ENCODE measurements at places on chromosomes 11 and 22.
A peak's percentile ranks its signal among the peaks of the same experiment; 100 is the strongest.

DNA sequence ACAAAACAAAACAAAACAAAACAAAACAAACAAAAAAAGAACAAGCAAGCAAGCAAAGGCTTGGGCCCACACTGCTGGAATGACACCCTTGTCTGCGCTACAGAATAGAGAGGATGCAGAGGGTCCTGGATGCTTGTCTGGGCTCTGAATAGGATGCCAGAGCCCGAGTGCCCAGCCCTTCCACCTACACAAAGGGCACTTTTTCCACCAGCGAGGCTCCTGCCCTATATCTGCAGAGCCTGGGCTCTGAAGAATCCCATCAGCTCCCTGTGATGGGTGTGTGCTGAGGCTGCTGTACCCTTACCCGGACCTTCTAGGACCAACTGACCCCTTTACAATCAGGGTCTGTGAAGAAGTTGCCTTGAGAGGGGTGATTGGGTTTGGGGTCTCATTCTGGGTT lies 221.2 kb downstream of the DSCAML1 start:
- no peak for DNase-seq

GRCh38 chr11:67606093-67606491 lies 644 bp upstream of the NDUFV1 start:
- DNase-seq = no peak

DNA sequence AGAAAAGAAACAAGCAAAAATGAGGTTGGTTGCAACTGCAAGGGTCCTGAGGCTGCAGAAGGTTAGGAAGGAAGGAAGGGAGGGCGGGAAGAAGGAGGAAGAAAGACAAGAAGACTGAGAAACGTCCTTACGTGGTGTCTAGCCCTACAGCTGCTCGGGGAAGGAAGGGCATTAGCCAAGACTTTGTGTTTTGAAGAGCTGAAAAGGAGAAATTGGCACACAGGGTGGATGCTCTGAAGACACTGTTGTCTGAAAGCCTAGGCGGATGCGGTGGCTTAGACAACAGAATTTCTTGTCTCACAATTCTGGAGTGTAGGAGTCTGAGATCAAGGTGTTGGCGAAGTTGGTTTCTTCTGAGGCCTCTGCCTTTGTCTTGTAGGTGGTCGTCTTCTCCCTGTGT lies 60.7 kb downstream of the MCM5 start:
- no peak for DNase-seq

- no peak for DNase-seq
These were observed 22.7 kb downstream of the ARL14EP start for GRCh38 chr11:30345644-30346043.

DNA sequence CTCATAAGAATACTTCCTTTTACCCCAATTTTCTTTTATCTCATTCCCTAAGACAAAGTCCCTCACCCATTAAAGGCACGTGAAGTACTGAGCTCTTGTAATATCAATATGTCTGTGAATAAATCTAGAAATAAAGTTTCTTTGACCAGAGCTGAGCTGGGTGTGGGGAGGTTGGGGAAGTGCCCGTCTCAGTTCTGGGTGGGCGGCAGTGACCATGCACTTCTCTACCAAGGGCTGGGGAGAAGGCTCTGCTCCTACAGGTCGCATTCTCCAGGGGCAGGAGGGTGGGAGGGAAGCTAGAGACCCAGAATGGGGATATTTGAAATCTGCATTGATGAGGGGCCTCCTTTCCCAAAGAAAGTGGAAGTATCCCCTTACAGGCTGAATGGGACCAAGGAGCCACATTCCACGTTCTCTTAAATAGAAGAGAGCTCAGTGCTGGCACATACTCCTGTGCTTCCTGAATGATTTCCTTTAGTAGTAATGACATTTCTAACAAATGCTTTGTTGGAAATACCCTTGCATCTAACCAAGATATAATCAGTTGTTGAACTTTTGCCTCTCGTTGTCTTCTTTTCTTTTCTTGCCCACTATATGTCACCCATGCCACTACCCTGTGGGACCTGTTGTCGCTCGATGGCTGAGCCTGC lies 16.1 kb downstream of the RBX1 start:
- no peak for DNase-seq

GRCh38 chr11:115505175-115505574 lies 960 bp upstream of the CADM1 start:
- no peak for DNase-seq

GRCh38 chr11:10309163-10310093 lies 4.6 kb downstream of the ADM start:
- no peak for DNase-seq

- DNase-seq = peak; percentile 70
These were observed 7.0 kb upstream of the SH3BP1 start for GRCh38 chr22:37632174-37633088.

DNA sequence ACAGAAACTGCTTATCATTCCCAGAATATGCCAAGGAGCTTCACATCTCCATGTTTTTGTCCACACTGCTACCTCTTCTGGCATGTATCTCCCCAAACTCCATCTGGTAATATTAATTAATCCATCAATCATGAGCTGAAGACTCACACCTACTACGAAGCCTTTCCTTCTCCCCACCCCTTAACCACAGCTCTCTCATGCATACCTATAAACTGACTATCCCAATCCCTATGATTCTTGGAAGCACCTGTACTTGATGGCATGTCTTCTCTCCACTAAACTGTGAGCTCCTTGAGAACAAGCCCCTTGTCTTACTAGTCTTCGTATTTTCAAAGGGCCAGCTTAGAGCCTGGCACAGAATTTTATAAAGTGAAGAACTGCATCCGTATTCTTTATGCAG lies 47.3 kb downstream of the RELT start:
- DNase-seq = no peak

- peak; percentile 70 for DNase-seq
These were observed 69.4 kb downstream of the OSBP2 start for GRCh38 chr22:30763815-30764673.

DNA sequence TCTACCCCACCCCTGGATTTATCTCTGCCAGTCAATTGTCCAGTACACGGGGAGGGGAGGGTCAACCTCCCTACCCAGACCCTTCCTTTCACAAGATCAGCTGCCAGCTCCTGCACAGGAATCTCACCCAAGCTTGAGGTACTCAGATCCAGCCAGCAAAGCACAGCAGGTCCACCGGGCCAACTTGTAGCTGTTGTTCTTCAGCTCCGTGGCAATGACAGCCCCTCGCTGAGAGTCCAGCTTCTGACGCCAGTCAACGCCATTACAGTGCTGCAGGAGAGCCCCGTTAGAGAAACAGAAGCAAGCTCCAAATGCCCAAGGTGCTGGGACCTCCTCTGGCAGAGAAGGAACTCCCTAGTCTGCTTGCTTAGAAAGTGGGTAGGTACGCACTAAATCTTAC lies 5.5 kb upstream of the FOXRED2 start:
- no peak for DNase-seq

- no peak for DNase-seq
These were observed 177.9 kb downstream of the JRKL start for GRCh38 chr11:96567667-96568066.

GRCh38 chr11:23570828-23571227 lies 710.6 kb upstream of the CCDC179 start:
- no peak for DNase-seq

DNA sequence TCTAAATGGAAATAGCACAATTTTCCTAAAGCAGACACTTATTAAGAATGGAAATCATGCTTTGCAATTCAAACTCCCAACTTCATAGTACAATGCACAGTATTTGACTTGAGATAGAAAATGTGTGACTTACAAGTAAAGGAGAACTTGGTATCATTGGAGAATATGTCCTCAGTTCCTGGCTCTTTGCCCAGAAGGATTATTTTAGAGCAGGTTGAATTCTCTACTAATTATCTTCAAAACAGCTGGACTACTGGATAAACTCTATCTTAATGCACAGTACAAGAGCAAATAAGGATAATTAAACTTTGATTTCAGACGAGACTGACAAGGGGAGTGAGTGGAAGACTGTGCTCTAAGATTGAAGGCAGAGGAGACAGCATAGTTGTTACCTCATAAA lies 839.4 kb downstream of the OPCML start:
- no peak for DNase-seq

- DNase-seq = no peak
These were observed 508.1 kb downstream of the TMEM135 start for GRCh38 chr11:87545858-87546257.

GRCh38 chr11:131206671-131207070 lies 163.7 kb upstream of the NTM start:
- no peak for DNase-seq

DNA sequence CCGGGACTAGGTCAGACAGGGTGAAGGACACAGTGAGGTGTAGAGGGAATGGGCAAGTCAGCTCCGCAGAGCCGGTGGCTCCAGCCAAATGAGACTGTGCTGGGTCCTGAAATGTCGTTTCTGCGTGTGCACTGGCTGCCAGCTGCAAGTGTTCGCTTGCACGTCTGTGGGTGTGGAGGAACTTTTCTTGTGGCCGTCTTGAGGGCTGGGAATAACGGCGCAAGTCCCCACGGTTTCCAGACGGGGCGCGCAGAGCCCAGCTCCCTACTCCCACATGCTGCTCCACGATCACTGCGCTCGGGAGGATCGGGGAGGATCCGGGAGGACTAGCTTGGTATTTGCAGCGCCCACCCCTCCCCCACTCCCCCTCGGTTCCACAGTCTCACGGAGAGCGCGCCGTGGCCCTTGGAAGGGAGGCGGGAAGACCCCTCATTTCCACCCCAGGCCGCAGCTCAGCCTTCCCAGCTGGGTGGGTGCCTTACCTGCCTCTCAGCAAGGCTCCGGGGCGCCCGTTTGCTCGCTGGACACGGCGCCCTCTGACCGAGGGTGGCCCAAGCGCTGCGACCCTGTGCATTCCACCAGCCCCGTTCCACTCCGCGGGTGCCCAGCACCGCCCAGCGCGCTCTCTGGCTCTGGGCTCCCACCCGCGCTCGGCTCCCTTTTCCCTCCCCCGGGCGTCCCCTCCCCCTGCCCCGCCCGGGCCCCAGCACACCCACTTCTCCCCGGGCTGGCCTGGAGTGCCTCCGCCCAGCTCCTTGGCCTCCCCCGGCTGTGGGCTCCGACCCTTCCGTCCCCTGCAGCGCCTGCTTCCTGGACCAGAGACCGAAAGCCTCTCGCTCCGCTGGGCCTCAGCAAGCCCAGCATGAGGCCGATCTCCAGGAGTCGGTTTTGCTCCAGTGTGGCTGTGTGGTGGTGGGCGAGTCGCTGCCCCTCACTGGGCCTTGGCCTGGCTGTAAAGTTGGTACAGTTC lies at the start of gene KCNE3:
Gene KCNE3, minus strand, starts transcription at position 634 of the 970 bp plus-strand sequence. CDS start 9,986 bp downstream, outside the sequence.
- DNase-seq = no peak

DNA sequence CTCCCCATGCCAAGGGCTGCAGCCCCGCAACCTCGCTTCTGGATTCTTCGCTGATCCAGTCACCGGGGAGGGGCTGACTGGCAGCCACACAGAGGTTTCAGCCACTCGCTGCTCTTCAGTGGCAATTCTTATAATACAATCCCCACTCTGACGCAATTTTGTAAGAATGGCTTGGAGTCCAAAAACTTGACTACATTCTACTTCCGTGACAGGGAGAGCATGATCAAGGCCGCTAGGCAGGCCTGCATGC lies 14.9 kb downstream of the PPM1F start:
- no peak for DNase-seq

DNA sequence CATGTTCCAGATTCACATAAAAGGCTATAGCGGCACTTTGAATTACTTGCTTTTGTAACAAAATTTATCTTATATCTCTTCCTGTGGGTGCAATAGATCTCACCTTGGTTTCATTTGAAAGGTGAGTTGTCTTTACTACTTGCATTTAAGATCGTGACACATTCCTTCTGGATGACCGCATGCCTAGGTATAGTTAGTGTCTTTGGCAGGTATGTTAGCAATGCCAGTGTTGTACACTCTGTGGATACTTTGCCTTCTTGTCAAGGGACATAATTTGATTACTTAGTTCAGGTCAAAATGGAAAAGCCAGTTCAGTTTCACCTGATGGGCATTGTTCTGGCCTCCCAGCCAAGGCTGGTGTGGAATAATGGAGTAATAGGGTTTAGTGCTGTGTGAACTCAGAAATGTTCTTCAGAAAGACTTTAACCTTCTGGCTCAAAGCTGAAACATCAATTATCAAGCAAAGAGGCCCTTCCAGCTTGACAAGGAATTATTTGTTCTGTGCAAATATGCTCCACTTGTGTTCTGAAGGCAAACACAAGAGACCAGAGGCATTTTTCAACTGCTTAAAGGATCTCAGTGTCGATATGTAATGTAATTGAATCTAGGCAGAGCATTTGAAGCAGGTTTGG lies 64.6 kb downstream of the AMOTL1 start:
- no peak for DNase-seq

DNA sequence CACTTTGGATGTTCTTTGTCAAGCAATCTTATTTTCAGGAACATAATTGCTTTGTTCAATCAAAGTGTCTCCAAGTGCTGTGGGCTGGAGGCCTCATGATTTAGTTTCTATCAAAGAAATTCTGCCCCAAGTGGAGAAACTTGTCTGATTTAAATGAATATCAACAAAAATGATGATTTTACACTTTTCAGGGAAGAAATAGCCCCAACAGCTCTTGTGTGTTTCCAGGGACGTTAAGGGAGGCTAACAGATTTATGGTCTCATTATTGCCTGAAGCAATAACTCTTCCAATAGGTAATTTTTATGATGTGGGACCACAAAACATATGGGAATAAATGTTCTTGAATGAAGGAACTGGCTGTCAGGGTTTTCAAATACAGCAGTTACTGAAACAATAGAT lies 699.1 kb downstream of the FAM181B start:
- DNase-seq = no peak

GRCh38 chr11:24861440-24861839 lies 364.6 kb downstream of the LUZP2 start:
- no peak for DNase-seq

GRCh38 chr11:88179141-88179540 lies 3.9 kb upstream of the RAB38 start:
- no peak for DNase-seq

DNA sequence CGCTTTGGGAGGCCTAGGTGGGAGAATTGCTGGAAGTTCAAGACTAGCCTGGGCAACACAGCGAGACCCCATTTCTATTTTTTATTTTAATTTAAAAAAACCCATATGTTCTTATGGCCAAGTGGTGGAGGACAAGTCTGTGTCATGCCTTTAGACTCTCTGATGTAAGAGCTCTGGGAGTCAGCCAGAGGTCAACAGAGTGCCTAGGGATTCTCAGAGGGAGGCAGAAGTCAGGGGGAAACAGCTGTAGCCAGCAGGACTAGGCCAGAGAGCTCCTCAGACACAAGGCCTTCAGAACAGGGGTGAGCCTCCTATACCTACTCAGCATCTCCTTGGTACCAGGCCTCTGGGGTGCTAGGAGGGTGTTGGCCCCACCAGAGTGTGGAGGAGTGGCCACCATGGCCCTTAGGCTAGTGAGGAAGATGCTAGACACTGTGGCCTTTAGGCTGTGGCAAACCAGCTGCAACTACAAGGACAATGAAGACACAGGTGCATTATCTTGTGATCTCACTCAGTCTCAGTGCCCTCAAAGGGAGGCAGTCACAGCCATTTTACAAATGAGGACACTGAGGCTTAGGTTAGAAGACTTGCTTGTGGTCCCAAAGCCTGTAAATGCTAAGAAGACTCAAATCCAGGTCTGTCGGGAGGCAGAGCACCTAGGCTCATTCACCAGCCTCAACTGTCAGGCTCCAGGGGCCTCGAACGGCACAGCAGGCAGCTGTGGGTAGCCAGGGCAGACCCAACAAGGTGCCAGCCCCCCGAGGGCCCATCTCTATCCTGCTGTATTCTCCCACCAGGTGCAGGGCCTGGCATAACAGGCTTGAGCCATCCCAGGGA lies 5.0 kb downstream of the ZP1 start:
- DNase-seq = no peak

GRCh38 chr11:72629266-72629665 lies 45.0 kb downstream of the PDE2A start:
- no peak for DNase-seq

- DNase-seq = no peak
These were observed 9.4 kb downstream of the DRAP1 start for GRCh38 chr11:65928667-65929066.

Data from GM13977 (cell line).